Natural killer cell treated with Interleukin-12 subunit alpha and Interleukin-12 subunit beta and Interleukin-15 and Interleukin-18, amount 100 ng/mL, for 72 hours (primary cell): ENCODE measurements at places on chromosomes 4 and X. TPM values are rescaled to one million over a fixed set of nuclear protein-coding genes. Genes with fewer than 3 reads are reported as not detected.

SLBP gene
- total RNA-seq: 83.0 TPM

TRPC3 gene
- 0.24 TPM for total RNA-seq

GRCh38 chrX:32687379-32687778 lies 524.0 kb downstream of the DMD start:
- no peak for DNase-seq

DNA sequence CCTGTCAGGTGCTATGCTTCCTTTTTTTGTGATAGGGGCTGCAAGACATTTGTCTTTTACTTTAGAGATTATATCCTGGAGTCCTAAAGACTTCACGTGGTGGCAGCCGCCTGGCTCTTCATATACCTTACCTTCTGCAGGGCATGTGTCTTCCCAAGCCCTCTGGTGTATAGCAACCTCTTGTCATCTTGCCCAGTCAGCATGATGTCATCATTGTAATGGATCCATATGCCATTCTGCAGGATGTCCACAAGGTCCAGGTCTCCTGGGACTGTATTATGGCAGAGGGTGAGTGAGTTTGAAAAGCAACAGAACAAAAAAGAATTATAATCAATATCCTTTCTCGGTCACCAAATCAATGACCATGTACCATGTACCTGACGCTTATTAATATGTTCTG lies 82.2 kb upstream of the SCOC start:
- no peak for DNase-seq

DNA sequence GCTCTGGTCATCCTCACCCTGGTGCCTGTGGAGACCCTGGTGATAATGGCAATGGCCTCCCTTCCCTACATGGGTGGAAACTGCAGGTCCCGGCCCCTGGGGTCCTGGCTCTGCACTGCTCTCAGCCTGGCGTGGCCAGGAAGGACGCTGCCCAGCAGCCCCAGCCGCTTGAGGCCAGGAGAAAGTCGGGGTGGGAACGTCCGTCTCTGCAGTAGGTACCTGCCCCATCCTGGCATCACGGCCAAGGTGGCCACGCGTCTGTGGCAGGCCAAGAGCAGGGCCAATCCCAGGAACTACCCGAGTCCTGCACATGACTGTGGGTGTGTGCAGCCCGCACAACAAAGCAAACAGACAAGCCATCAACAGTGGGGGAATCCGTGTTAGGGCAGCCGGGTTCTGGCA lies 33.8 kb downstream of the FGFRL1 start:
- DNase-seq: peak; percentile 42

GRCh38 chr4:183635321-183635720 lies 23.7 kb downstream of the RWDD4 start:
- no peak for DNase-seq

DNA sequence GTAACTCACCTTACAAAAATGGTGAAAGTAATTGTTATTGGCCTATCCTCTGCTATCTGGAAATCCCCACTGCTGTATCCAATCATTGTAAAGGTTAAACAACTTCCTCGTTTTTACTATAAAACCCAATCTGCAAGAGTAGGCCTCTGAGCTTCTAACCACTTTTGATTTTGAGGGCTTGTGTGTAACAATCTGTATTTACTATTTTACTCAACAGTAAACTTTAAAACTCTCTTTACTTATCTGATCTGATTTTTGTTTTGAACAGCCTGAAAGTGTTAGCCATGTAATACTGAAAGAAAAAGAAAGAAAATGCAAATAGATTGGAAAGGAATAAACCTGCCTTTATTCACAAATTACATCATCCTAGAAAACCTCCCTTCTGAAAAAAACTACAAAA lies 63.1 kb downstream of the SLC10A7 start:
- DNase-seq: no peak

DNA sequence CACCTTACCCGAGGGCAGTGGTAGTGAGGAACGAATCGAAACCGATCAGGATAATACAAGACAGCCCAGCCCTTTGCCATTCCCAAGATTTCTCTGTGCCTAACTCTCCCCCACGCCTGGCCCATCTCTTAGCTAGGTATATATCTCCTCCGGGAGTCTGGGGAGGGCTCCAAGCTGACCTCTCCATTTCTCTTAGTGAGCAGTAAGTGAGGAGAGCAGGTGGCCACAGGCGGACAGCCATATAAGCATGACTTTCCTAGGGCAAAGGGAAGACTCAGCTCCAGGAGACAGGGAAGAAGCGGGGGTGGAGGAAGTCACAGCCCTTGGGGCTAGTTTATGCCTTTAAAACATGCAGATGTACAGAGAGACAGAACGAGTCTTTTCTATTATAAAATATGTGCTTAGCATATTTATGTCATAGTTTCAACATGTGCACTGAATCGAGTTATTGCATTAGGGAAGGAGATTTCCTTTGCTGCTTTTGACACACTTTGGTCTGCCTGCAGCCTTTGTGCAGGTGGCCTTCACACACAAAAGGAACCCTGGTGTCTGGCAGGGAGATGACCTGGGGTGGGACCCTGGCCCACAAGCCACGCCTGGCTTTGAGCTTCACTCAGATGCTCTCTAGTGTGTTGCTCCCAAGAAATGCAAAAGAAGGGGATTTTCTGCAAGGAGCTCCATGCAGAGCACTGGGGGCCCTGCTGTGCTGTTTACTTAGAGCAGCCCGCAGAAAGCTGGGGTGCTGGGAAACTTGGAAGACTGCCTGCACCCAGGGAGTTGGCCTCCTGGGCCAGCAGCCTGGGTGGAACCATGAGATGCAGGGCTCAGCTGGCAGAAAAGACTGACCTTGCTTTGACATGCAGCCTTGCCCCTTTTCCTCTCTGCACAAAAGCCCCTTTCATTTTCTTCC lies 613.3 kb downstream of the BCOR start:
- no peak for DNase-seq
